ENCODE measurements at places on chromosomes 2 and 18. TPM values are rescaled to one million over a fixed set of nuclear protein-coding genes. Genes with fewer than 3 reads are reported as not detected.

- no peak for DNase-seq
These were observed 869 bp upstream of the THUMPD2 start for GRCh38 chr2:39779927-39780326.

- no peak for DNase-seq
These were observed 167.6 kb downstream of the AFF3 start for GRCh38 chr2:99974682-99975375.

GRCh38 chr2:73059106-73059505, 12.4 kb downstream of the SFXN5 start:
- no peak for DNase-seq

DNA sequence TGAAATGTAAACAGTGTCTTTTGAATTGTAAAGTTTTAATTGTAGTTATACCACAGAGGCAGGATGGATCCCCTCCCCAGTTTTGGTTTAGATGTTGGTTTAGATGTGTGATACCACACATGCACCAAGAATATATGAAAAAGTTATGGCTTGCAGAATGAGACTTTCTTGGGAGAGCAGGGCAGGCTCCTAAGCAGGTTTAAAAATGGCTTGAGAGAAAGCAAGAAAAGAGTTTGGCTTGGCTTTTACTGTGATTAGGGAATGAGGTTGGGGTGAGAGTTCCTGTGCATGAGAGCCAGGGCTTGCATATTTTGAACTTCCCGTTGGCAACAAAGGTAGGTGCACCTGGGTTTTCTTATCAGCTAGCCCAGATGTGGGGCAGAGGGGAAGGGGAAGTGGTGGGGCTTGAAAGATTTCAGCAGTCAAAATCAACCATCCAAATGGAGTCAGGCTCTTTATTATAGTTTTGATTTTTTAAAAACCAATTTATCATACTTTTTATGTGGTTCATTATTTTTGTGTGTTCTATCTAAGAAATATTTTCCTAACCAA, 246.9 kb downstream of the MTX2 start:
- DNase-seq: no peak

DNA sequence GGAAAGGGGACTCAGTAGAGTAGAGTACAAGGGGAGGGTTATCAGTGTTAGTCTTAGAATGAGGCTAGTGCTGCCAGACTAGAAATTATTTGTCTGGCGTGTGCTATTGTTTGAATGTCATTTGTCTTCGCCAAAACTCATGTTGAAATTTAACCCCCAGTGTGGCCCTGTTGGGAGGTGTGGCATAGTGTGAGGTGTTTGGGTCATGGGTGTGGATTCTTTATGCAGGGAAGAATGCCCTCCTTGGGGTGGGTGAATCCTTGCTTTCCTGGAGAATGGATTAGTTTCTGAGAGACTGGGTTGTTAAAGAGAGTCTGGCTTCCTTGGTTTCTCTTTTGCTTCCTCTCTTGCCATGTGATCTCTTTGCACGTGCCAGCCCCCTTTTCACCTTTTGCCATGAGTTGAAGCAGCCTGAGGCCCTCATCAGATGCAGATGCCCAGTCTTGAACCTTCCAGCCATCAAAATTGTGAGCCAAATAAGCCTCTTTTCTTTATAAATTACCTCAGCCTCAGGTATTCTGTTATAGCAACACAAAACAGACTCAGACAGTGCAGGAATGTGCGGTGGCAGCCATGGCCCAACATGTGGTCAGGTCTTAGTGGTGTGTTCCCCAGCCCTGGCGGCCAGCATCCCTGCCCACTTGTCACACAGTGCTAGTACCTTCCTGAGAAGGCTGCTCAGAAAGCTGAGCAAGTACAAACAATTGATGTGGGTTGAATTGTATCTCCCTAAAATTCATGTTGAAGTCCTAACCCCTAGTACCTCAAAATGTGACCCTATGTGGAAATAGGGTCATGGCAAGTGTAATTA, 48.4 kb upstream of the NAB1 start:
- DNase-seq: no peak

- DNase-seq: no peak
These were observed 40.5 kb upstream of the KIDINS220 start for GRCh38 chr2:8877894-8878293.

GRCh38 chr2:20602803-20603202, 48.1 kb downstream of the HS1BP3 start:
- DNase-seq: no peak

GRCh38 chr18:38453880-38454279, 888.3 kb upstream of the CELF4 start:
- DNase-seq: no peak

DNA sequence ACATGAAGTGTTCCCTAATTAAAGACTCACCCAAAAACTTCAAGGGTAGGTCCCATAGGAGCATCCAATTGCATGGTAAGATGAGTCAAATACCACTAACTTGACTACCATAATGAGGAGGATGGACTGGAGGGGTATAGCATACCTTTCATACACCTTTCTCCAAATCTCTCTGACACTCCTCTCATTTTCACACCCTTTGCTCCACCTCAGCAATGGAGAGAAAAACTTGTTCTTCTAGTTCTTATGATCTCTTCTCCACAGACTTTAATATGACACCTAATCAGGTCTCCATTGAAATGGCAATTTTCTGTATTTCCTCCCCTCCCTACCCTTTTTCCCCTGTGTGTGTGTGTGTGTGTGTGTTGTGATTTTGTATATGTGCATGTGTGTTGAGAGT, 41.1 kb upstream of the MAP2 start:
- no peak for DNase-seq

GRCh38 chr2:36362291-36362690, 6.7 kb downstream of the CRIM1 start:
- no peak for DNase-seq

DNA sequence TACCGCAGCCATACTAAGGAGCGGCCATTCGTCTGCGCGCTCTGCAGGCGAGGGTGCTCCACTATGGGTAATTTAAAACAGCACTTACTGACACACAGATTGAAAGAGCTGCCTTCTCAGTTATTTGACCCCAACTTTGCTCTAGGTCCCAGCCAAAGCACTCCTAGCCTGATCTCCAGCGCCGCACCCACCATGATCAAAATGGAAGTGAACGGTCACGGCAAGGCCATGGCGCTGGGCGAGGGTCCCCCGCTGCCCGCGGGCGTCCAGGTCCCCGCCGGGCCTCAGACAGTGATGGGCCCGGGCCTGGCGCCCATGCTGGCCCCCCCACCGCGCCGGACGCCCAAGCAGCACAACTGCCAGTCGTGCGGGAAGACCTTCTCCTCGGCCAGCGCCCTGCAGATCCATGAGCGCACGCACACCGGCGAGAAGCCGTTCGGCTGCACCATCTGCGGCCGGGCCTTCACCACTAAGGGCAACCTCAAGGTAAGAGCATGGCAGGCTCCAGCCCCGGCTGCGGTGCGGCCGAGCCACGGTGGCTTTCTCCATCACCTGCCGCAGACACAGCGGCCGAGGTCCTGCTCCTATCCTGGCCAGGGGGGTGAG, 15.5 kb downstream of the SALL3 start:
- DNase-seq: no peak

DNA sequence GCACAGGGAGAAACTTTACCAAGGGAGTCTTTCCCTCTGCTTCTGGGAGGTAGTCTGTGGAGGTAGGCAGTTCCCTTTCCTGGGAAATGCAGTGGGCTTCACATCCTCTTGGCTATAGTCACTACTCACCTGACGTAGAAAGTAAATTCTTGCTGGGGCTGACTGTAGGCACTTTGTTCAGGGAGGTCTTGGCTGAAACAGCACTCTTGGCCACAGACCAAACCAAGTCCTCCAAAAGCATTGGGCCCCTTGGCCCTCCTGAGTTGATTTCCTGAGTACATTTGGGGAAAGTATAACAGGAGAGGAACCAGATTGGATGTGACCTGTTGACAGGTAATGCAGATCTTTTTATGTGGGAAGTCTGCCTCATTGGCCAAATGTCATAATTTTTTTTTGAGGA, 108.9 kb downstream of the MGAT5 start:
- DNase-seq: no peak

DNA sequence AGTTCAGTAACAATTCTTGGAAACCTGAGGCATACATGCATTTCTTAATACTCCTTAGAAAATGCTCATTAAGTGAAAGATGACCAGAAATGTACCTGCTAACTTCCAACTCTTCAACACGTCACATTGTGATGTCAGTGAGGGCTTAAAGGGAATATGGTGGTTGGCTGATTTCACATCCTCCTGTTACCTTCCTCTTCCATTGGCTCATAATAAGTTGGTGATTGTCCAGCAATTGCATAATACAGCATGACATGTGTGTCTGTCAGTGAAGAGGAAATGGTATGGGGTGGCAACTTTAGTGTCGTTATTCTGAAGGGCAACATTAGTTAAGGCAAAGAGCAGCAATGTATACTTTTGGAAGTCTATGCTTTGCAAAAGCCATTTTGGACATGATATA, 26.0 kb downstream of the PLEK start:
- no peak for DNase-seq

- no peak for DNase-seq
These were observed 20.8 kb downstream of the PXDN start for GRCh38 chr2:1723397-1724042.

DNA sequence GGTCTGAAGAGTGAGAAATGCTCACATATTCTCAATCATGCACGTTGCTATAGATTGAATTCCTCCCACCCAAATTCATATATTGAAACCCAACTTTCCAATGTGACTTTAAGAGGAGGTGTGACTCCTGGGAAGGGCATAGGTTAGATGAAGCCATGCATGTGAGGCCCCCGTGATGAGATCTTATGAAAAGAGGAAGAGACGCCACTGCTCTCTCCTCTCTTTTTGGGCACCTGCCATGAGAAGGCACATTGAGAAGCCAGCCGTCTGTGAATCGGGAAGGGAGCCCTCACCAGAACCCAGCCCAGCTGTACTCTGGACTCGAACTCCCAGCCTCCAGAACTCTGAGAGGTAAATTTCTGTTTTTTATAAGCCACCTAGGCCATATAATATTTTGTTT, 842.6 kb upstream of the SALL3 start:
- no peak for DNase-seq

DNA sequence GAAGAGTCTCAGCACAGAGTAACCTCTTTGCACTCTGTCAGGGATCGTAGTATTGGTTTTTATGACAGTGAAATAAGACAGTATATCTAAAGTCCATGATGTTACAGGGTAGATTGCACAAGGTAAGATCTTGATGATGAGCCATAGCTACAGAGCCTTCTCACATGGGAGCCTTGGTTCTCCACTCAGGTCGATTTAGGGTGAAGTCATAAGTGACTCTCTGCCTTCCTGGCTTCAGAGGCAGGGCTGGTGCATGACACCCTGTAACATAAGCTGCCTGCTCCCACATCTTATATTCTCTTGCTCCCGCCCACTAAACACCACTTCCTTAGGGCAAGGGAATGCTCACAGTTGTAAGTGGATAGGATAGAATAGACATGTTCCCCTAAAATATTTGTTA, 13.3 kb downstream of the DAPL1 start:
- DNase-seq: no peak

GRCh38 chr2:10441948-10442347, 6.2 kb downstream of the ODC1 start:
- no peak for DNase-seq

DNA sequence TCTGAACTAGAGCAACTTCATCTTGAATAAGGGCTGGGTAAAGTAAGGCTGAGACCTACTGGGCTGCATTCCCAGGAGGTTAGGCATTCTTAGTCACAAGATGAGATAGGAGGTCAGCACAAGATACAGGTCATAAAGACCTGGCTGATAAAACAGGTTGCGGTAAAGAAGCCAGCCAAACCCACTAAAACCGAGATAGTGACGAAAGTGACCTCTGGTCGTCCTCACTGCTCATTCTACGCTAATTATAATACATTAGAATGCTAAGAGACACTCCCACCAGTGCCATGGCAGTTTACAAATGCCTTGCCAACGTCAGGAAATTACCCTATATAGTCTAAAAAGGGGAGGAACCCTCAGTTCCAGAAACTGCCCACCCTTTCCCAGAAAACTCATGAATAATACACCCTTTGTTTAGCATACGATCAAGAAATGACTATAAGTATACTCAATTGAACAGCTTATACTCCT, 109.1 kb downstream of the FIGN start:
- DNase-seq: no peak

DNA sequence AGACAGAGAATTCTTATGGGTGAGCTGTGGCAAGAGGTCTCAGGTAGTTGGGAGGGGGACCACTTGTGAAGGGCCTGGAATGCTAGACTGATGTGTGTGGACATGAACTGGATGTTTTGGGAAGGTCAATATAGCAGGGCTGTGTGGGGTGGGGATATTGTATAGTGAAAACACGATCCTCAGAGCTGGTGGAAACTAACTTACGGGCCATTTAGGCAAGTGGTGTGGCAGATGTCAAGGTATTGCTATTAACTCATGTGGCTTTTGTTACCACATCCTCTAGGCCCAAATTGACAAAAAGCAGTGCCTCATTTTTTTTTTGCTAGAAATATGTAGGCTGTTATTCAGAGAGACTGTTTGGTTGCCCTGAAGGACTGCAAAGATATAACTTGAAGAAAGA, 8.0 kb upstream of the GALNT1 start:
- no peak for DNase-seq

DNA sequence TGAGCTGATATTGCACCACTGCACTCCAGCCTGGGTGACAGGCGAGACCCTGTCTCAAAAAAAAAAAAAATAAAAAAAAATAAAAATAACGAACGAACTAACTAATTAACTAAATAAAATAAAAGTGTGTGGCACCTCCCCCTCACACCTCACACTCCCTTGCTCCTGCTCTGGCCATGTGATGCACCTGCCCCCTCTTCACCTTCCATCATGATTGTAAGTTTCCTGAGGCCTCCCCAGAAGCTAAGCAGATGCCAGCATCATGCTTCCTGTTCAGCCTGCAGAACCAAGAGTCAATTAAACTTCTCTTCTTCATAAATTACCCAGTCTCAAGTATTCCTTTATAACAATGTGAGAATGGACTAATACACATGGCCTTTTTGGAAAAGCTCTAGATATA, 232.1 kb downstream of the TGIF1 start:
- no peak for DNase-seq

GRCh38 chr2:63051795-63052333, 1.2 kb downstream of the OTX1 start:
- no peak for DNase-seq

ZNF532 gene
- polyA plus RNA-seq: 109 TPM

BOLL gene
- not detected for polyA plus RNA-seq

GAD1 gene
- 0.52 TPM for polyA plus RNA-seq

CDK15 gene
- 1.1 TPM for polyA plus RNA-seq

FNDC4 gene
- polyA plus RNA-seq: 11.5 TPM

GCKR gene
- not detected for polyA plus RNA-seq

EPHA4 gene
- polyA plus RNA-seq: 54.0 TPM

PTRHD1 gene
- 36.8 TPM for polyA plus RNA-seq

EMILIN1 gene
- polyA plus RNA-seq: 102 TPM

IL1RL1 gene
- 0.53 TPM for polyA plus RNA-seq

ERMN gene
- 0.04 TPM for polyA plus RNA-seq

SP140 gene
- polyA plus RNA-seq: 0.55 TPM

PRKAG3 gene
- not detected for polyA plus RNA-seq

Measured in left renal pelvis (tissue), 4 donors.